Stimulated activated CD4-positive, alpha-beta T cell treated with anti-CD3 and anti-CD28 coated beads, Interleukin-4, amount 100 ng/mL, for 1 hour (primary cell): ENCODE measurements at places on chromosomes 2 and 18.

DNA sequence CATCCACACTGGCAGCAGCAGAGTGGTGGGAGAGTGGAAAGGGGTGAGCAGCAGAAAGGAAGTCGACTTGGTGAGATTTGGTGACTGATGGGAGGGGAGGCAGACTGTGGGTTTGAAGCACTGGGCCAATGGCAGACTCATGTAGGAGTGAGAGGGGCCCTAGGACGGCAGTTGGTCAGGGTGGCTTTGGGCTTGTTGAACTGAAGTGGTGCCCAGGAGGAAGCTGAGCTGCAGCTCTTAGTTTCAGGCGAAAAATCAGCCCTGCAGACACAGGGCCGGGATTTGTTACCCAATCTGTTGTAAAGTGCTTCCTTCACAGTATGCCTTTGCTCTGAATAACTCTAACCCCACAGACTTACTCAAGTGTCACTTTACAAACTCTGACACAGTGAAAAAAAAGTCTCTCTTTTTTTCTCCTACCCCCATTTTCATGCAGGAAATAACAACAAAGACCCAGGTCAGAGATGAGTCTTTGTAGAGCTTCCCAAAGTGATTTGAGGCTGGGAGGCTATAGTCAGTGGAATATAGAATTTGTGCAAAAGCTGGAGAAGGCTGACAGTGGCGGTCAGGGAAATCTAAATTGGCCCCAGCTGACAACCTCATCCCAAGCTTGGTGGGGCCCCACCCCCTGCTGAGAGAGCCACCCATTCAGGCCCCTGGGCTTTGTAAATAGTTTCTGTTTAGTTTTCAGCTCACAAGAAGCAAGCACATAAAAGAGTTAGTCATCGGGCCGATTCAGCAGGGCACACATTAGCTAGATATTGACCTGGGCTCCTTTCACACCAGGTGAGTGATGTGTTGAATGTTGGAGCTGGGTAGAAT, 226.9 kb downstream of the VAPA start:
- no peak for DNase-seq

DNA sequence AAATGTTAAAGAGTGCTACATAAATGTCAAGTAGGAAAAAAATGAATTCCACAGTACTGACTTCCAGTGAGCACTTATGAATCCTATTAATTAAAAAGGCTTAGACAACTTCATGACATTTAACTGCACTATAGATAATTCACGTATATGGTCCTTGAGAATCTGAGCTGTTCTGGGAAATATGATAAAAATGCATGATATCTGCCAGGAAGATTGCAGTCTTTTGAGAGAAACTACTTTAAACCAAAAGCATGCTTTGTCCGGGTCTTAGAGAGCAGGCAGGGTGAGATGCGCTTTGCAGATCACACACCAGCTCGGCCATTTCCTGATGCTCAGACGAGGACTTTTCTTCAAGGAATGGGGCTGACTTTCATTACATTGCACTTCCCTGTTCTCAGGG, 42.6 kb downstream of the CMPK2 start:
- DNase-seq = no peak

GRCh38 chr2:157592948-157593347, 35.7 kb downstream of the ACVR1C start:
- no peak for DNase-seq

- no peak for DNase-seq
Observed at GRCh38 chr18:58117786-58118403, 73.9 kb downstream of the NEDD4L start.

DNA sequence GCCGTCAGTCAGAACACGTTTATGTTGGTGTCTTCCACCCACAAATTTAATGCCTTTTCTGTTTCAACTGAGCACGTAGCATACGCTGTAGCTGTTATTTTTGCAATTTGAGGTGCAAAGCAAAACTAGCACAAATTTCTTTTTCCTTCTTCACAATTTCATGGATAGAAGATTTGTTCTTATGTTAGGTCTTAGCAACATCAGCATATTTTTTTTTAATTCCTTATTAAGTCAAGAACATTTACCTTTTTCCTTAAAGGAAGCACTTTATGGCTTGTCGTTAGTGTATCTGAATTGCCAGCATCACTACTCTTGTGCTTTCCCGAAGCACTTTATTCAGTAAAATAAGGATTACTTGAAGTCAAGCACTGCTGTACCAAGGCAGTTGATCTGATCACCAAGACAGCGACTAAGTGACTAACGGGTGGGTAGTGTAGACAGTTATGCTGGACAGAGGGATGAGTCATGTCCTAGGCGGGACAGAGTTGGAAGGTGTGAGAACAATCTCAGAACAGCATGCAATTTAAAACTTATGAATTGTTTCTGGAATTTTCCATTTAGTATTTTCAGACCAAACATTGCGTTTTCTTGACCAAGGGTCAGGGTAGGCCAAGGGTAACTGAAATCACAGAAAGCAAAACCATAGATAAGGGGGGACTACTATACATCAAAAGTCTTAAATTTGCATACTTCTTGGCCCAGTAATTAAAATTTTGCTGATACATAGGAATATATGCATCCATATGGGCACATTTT, 13.3 kb downstream of the BABAM2 start:
- no peak for DNase-seq

GRCh38 chr2:79670198-79670597, 157.3 kb downstream of the CTNNA2 start:
- DNase-seq = no peak
